NCI-H1417 treated with DMSO at 0.1 percent for 48 hours (cell line): ENCODE measurements at places on chromosomes 16 and 17.
A peak's percentile ranks its signal among the peaks of the same experiment; 100 is the strongest.

DNA sequence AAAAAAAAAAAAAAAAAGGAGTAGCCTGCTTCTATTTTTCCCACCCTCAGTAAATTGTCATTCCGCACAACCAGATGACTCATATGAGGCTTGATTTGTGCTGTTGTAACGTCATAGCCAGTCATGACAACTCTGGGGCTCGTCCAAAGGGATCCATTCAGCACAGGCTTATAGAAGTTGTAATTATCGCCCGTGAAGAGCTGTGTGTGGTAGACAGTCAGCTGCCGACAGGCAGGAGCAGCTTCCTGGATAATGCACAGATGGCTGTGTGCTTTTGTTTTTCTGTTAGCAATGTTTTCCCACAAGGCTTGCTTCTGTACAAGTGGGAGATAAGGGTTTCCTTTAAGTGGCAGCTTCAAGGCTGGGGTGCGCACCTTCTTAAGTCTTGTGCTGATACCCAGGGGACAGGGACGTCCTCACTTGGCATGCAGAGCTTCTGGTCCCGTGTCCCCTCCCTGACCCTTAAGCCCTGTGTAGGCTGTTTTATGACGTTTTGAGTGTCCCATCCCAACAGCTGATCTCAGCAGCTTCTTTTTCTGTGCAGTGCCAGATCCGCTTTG, 26.0 kb downstream of the SNX29 start:
- DNase-seq: peak; percentile 22

DNA sequence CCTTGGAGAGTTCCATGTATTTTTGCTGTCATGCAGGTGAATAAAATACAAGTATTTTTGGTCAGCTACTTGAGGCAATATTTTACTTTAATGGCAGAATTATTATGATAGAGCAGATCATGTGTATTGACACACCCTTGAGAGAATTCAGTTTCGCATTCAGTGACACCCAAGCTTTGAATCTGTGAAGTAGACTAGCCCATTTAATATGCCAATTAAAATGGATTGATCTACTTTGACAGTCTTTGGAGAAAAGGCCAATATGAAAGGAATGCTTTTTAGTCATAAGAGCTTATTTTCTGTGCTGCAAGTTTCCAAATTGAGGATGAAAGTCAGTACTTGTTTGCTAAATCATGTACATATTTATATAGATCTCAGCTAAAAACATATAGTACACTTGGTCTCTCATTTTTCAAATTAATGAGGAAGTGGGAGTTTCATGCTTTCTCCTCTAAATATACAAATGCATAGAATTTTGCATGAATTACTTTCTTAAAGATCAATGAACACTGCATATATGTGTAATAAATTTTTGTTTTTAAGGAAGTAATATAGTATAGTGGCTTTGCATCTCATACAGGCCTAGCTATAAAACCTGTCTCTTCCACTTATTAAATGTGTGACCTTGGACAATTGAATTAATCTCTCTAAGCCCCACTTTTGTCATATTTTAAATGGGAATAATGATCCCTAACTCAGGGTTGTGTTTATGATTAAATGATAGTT, 161.5 kb downstream of the PHKB start:
- no peak for DNase-seq

- DNase-seq: no peak
Measured at GRCh38 chr16:47847220-47847970, 308.4 kb downstream of the ABCC12 start.

DNA sequence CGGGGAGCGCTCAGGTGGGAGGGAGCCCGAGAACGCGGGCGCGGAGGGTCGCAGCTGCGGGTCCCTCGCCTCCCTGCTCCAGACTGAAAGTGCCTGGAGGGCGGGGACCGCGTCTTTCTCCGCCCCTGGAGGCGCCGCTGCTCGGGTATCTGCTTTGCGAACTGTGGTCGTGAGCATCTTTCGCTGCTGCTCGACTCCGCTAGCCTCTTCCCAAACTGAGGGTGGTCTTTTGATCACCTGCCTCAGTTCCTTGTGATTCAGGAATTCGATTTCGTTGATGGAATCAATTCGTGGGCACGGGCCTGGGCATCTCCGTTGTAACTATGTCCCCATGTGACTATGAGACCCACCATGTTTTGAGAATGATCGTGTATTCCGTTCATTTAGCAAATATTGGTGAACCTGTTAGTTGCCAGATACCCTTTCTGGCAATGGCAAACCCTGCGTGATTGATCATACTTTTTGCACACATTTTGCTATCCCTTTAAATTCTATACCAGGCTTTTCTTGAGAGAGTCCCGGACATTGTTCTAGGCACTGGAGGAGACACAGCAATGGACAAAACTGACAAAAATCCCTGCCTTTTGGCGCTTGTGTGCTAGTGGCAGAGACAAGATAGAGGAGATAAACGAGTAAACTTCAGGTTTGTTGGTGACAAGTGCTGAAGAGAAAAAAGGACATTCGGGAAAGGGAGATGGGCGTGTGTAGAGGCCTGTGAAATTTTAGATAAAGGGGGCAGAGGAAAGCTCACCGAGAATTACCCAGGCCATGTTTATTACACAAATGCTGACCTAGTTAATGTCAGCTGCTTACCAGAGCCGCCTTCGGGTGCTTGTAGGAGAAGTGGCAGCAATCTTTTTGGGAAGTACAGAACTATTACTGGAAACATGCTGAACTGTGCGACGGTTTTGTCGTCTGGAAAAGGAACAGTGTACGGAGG, 948 bp downstream of the UTP18 start:
- no peak for DNase-seq

DNA sequence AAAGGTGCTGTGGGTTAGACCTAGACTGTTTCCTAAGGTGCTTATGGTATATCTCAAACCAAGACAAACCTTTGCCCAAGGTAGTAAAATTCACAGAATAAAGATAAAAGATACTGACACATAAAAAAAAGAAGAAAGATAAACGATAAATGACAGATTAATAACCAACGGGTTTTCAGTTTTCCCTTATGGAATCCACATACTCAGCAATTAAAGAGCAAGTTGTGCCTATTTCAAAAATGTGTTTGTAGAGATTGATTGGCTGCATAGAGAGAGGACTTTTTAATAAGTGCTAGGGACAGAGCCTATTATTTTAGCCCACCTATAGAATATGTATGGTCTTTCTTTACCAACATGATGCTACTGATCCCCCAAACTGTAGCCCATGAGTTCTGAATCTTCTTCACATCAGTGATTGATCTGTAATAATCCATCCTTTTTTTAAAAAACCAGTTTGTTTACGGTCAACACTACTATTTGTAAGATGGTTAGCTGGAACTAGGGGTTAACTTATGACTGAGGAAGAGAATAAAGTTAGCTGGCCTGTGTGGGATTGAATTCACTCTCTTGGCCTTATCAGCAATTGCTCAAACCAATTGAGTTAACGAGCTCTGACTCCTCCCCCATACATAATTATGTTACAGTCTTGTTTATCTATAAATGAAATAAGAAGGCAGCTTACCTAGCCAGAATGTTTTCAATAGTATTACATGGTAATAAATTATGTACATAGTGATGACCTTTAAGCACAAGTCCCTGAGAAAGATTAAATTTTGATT, 53.8 kb downstream of the SNX11 start:
- DNase-seq: no peak

DNA sequence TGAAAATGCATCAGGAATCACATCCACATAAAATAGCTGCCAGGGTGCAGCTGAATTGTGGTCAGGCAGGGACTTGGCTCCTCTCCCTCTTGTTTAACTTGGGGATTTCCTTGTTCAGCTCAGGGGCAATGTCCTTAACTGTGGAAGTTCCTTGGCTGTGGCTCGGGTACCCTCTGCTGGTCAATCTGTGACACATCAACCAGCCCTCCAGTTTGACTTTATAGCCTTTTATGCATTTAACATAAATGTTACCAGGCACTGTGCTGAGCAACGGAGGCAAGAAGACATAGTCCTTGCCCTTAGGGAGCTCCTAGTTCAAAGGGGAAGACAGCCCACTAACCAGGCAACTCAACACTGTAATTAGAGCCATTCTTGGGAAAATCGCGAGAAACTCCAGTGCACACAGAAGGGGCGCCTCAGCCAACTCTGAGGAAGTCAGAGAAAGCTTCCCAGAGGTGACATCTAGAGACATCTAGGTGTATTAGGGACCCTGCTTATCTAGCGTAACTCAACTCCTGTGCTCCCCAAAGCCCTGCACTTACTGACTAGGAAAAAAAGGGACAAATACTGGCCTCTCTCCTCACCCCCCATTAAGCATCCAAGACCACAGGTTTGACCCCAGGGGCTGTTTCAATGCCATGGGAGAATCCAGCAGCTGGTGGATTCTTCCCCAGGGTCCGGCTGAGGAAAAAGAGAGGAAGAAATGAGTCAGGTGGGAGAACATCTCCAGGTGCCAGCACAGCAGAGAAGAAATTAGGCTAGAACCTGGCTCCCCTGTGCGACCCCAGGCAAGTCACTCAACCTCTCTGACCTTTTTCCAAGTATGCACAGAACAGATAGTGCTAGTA, 17.3 kb upstream of the EEF2K start:
- DNase-seq: peak; percentile 12

GRCh38 chr17:49996121-49996494, 1.1 kb upstream of the DLX3 start:
- no peak for DNase-seq

DNA sequence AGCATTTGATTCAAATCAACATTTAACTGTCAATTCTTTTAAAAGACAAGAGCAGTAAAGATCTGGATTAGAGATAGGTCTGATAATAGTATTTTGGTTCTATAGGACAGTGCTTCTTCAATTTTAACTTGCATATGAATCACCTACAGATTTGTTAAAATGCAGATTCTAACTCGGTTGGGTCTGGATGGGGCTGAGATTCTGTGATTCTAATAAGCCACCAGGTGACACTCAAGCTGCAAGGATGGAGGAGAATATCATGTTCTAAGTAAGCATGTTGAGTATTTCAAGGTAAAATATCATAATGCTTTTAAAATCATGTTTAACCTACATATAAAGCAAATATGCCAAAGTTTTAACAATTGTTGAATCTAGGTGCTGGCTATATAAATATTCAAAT, 15.8 kb downstream of the TSPOAP1 start:
- no peak for DNase-seq

DNA sequence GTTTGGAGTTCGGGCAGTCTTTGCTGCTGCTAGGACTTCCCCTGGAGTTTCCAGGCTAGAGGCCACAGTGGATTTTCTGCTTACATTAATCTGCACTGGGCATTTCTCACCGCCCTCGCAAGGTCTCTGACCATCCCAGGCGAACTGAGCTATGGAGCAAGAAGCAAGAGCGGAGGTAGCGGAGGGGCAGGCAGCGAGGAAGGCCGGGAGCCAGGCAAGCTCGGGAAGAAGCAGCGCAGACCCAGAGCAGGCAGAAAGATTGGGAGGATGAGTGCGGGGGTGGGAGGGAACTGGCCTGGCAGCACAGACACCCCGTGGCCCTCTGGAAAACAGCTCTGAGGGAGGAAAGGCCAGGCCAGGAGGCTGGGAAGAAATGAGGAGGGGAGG, 3.8 kb downstream of the COTL1 start:
- no peak for DNase-seq

DNA sequence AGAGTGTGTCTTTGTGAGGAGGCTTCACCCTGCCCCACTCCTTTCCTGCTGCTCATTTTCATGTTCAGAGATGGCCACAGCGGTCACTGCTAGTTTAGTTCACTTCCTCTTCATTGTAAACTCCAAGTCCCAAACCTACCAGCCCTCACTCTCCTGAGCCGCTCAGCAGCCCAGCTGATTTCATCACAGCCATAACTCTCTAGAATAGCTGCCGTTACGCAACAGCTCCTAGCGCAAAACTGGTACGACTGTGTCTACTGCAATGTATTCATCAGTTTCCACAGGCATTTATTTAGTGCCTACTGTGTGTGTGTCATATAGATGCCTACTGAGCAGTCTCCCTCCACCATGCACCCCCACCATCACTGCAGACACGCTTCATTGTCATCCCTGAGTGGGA, 233.5 kb upstream of the RPL38 start:
- DNase-seq: no peak

GRCh38 chr17:79152636-79153035, 78.0 kb downstream of the ENGASE start:
- DNase-seq: no peak

GRCh38 chr16:66706506-66706880, 9.9 kb upstream of the CMTM4 start:
- no peak for DNase-seq

DNA sequence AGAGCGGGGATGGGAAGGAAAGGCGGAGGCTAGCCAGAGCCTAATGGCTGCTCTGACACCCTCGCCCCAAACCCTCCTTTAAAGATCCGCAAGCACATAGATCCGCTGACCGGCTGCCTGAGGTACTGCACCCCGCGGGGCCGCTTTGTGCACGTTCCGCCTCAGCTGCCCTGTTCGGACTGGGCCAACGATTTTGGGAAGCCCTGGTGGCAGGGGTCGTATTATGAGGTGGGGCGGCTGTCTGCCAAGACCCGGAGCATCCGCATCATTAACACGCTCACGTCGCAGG, 663 bp downstream of the CYB5D1 start:
- DNase-seq: no peak

- peak; percentile 64 for DNase-seq
Measured at GRCh38 chr17:80036715-80037477, 454 bp downstream of the CCDC40 start.

- DNase-seq: no peak
Measured at GRCh38 chr17:37551788-37552187, 57.4 kb downstream of the SYNRG start.

DNA sequence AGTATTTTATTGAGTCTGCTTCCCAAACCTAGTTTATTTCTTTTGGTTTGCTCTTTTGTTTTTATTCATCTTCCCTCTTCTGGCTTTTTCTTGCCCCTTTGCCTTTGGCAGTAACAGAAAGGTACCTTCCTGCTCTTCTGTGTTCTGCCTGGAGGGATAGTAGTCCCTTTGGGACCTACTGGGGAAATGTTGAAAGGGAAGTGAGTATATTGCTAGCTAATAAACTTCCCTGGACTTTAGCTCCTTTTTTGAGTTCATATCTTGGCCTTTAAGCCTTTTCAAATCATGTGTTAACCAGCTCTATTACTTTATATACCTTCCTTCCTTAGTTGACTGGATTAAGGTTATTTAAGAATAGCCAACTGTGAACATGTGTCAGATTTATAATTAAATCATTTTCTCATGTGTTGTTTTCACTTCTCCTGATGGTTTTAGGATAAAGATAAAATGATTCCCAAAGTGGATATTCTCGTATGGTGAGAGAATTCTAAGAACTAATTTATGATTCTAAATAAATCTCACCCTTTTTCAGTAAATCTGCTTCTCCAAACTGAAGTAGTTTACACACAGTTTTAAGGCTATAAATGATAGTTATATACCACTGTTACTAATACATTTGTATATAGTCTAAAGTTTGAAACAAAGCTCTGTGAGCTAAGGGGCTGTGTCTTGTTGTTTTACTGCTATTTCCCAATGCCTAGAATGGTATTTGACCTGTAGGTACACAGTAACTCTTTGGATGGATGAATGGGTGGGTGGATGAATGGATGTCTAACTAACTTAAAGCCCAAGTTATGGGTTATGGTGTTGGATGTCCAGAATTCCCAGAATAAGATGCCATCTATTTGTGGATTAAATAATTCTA, 45.7 kb downstream of the OMG start:
- DNase-seq: no peak

- DNase-seq: no peak
Measured at GRCh38 chr17:56891751-56892150, 22.1 kb downstream of the TRIM25 start.
